ENCODE measurements at places on chromosomes 11 and 22.

- DNase-seq = no peak
Observed at GRCh38 chr22:40463683-40464082, 93.3 kb downstream of the SGSM3 start.

DNA sequence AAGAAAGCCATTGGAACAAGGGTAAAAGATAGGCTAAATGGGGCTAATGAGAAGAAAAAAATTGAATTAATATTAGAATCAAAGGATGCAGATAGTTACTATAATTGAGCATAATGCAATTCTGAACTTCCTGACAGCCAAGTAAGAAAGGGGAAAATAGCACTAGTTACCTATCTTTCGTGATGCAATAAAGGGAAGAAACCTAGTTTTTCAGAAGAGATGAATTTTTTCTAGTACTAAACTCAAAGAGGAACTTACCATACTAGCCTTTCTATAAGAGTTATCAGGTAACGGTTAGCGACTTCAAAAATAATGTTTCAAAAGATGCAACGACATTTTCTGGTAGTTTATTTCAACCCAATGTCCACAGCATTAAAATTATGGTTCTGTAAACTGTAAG, 8.8 kb upstream of the WT1 start:
- DNase-seq = no peak

DNA sequence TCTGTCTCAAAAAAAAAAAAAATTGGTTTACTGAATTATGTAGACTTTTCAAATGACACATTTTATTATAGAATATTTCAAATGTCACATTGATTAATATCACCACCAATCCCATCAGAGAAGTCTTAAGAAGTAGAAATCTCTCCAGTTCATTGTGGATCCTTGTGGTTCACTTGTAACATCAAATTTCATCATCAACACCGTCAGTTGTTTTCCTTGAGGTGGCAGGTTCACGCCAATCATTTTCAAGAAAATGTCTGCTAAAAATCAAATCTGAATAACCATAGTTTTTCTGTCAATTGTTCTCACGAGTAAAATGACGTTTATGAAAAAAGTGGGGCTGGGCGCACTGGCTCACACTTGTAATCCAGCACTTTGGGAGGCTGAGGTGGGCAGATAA, 50.3 kb downstream of the TMPRSS5 start:
- DNase-seq = no peak

DNA sequence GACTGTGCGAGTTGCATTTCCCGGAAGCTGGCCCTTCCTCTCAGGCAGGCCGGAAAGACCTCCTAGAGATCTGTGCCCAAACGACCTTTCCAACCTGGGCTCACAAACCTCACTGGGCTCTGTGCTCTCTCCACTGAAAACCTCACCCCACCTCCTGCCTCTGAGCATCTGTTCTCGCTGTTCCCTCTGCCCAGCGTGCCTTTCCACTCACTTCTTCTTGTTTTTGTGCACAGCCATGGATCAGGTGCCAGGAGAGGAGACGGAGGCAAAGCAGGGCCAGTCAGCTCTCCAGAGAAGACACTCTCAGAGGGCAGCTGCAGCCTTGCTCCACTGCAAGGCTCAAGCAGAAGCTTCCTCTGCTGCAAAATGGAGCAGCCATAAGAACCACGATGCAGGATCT, 10.9 kb upstream of the CPT1A start:
- no peak for DNase-seq

DNA sequence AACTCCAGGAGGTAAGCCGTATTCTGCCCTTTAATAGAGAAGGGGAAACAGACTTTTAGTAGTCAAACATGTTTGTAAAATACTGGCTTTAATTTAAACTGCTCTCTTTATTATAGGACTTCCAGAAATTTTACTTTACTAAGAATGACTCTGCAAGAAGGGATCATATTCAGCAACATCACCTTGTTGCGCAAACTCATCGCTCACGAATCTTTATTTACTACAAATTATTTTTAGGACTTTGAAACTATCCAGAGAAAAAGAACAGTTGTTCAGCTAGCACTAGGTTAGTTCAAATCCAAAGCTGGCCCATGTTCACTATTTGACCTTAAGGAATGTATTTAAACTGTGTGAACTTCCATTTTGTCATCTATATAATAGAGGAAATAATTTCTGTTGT, 498.3 kb upstream of the TENM4 start:
- no peak for DNase-seq

- no peak for DNase-seq
Observed at GRCh38 chr11:72405009-72405408, 29.3 kb downstream of the CLPB start.

GRCh38 chr11:70625051-70625450, 226.7 kb downstream of the CTTN start:
- no peak for DNase-seq

DNA sequence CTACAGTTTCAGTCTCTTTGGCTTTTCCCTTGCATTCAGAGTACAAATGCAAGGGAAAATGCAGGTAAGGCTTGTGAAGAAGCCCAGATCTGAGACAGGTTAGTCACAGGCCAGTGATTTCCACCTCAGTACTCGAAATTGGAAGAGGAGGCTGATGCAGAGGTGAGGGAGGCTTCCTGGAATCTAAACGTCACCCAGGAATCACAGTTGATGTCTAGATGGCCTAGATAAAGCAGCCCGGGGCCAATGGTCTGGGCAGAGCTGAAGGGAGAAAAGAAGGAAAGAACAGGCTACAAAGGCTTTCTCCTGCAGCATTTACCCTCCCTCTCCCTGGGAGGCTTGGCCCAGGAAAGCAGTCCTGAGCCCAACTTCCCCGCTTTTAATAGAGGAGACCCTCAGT, 8.5 kb downstream of the TRIM6 start:
- DNase-seq = no peak

DNA sequence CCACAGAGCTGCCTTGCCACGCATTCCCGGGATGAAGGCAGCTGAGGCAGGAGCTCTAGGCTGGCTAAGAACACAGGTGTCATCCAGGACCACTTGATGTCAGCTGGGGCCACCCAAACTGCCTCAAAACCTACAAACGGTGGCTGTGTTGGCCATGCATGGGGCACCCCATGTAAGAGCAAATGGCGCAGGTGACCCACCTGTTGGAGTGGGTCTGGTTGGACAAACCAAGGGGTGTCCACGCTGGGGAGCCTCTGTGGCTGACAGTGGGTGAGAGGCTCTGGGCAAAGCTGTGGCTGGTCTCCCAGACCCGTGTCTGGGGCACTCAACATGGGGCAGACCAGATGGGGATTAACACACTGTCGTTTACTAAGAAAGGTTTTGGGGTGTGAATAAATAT, 19.0 kb upstream of the SYT8 start:
- DNase-seq = no peak

DNA sequence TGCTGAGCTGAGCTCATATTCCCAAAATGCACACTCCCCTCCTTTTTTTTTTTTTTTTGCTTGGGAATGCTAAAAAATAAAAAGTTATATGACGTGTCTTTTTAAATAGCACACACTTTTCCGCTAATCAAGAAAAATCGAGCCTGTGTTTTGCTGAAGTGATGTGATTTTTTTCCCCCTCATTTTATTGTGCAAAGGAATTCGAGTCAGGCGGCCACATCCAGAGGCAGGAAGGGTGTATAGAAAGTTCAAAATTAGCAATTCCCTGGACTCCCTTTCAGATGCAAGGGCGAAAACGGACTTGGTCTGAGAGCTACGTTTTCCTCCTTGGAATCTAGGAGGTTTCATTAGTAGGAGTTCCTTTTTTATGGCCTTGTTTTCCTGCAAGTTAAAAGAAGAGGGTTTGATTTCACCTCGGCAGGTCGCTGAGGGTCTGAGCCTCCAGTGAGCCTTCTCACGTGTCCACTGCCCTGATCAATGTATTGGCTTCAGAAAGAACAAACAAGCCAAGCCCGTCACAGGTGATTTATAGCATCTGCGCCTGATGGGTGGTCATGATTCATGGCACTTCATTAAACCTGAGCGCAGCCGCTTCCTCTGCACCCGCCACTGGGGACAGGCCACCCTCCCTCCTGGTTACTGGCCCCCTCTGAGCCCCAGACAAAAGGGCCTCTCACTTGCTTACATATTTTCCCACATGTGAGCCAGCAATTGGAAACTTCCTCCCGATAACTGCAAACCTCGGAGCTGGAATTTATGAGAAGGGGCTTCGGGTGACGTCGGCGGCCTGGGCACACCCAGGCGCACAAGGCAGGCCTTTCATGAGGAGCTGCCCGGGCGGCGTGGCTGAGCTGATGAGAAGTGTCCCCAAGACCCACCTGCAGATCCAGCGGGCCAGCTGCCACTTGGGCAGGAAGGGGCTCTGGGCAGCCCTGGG, 64.4 kb upstream of the LINC01488 start:
- DNase-seq = no peak
